ENCODE measurements at places on chromosomes 6 and 20.

DNA sequence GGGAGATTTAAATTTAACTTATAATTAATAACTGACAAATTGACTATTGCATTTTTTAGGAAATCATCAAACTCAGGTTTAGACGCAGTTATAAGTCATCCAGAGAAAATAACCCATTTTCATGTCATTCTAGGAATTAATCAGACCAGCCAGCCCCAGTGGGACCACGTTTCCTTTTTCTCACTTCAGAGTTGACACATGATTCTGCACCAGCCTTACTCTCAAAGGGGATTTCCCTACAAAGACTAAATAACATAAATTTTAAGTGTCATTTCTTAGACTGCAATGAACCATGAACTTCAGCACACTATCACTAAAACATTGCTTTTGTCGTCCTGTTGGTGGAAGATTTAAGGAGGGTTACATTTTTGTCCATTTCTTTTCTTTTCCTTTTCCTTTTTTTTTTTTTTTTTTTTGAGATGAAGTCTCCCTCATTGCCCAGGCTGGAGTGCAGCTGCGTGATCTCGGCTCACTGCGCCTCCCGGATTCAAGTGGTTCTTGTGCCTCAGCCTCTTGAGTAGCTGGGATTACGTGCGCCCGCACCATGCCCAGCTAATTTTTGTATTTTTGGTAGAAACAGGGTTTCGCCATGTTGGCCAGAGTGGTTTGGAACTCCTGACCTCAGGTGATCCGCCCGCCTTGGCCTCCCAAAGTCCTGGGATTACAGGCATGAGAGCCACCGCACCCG lies 3.6 kb downstream of the IPCEF1 start:
- DNase-seq = no peak

GRCh38 chr20:17385798-17386197 lies 145.4 kb downstream of the BFSP1 start:
- DNase-seq = no peak

- DNase-seq = no peak
Observed at GRCh38 chr6:163412341-163412740, 2.2 kb upstream of the QKI start.

DNA sequence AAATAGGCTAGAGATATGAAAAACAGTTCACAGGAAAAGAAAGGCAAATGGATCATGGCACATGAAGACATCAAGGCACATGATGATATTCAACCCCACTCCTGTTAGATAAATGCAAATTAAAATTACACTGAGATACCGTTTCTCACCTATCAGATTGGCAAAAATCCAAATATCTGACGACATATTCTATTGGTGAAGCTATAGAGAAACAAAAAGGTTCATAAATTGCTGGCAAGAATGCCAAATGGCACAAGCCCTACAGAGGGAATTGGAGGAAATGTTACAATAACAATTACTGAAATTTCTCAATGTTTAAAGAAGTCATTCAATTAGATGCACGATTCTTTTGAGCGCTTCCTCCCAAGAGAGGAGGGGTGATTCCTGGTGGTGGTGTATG lies 45.3 kb upstream of the DSN1 start:
- no peak for DNase-seq

- no peak for DNase-seq
Observed at GRCh38 chr6:73665686-73666319, 12.0 kb upstream of the SLC17A5 start.

- DNase-seq = no peak
Observed at GRCh38 chr6:135465307-135465706, 32.2 kb downstream of the AHI1 start.

DNA sequence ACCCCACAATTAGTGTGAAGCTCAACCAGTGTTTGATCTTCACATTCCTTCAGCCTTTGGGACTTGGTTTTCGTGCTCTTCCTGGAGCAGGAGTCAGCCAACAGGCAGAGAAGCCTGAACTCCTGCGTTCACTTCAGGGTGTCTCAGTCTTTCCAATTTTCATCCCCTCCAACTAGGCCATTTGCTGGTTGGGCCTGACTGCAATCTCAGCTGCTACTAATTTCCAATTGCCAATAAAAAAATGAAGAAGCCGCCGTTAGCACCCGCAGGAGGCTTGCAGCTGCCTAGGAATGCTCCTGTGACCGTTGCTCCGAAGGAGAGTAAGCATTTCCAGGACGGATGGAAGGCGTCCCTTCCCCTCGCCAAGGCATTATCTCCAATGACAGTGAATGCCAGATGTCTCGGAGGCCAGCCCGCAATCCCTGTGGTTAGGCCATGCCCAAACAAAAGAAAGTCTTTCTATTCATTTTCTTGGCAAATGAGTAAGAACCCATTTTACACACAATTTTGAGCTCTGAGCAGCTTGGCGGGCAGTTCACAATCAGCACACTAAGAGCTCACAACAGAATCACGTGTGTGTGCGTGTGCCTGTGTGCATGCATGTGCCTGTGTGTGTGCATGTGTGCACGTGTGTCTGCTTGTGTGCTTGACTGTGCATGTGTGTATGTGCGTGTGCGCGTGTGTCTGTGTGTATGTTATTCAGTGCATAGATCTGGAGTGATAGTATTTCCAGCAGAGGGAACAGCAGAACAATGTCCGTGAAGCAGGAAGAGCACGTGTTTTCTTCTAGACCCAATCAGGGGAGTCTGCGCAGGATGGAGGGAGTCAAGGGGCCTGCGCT lies 301.2 kb downstream of the SMOC2 start:
- no peak for DNase-seq

- DNase-seq = no peak
Observed at GRCh38 chr20:55095745-55096400, 620.5 kb downstream of the DOK5 start.

DNA sequence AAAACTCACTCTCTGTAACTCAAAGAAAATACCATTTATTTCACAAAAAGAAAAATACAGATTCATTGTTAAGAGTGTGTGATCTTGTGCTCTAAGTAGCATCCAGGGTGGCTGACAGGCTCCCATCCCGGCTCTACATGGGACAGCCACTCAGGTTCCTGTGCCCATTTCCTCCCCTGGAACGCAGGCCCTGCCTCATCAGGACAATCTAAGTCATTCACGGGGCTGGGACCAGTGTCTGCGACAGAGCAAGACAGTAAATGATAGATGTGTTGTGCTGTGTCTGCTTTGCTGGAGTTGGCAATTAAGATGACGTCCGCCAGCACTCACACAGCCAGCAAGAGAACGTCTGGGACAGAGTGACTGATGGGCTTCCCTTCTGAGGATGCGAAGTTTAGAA lies 6.9 kb upstream of the FAM209A start:
- no peak for DNase-seq

GRCh38 chr6:3506751-3507383 lies 50.0 kb upstream of the SLC22A23 start:
- DNase-seq = no peak

DNA sequence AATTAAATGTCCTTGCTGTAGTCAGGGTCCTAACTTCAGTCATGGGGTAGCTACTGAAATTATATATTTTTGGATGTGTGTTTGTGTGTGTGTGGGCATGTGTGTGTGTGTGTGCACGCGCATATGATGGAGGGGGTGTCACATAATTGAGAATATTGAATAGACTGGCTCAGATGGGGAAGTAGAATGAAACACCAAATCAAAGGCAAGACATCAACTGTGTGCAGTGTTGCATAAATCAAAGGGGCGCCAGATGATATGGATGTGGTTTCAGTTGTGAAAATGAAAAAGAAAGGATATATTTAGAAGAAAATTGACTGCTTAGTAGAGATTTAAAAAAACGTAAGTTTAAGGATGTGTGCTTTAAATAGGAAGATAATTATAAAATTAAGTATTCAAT lies 144.2 kb upstream of the CEP162 start:
- DNase-seq = no peak

DNA sequence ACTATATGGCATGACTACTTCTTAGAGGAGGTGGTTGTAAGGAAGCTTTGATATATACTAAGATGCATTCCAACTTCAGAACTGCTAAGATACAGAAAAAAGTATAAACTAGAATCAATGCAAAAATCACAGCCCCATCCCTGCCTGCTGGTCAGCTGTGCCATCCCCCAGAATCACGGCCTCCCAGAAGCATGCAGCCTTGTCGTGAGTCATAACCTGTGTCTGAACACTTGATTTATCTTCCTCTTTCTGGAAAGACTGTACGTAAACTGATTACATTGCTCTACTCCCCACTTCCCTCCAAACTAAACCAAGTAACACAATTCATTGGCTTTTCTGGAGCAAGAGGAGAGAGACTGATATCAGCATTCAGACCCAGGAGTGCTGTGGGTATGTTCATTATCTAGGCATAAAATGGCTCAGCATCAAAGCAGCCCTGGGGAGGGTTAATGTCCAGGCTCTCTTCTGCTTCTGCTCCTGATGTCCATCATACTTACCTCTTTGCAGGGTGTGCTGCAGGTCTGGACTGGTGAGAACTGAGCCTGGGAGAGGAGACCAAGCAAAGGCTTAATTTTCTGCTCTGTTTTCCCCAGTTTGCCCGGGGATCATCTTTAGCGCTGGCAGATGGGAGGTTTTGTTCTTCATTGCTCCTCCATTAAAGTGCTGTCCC lies 18.4 kb downstream of the SCP2D1 start:
- no peak for DNase-seq

- DNase-seq = no peak
Observed at GRCh38 chr20:21623074-21623780, 82.2 kb upstream of the PAX1 start.

- DNase-seq = no peak
Observed at GRCh38 chr6:150549674-150550101, 50.0 kb upstream of the PLEKHG1 start.

DNA sequence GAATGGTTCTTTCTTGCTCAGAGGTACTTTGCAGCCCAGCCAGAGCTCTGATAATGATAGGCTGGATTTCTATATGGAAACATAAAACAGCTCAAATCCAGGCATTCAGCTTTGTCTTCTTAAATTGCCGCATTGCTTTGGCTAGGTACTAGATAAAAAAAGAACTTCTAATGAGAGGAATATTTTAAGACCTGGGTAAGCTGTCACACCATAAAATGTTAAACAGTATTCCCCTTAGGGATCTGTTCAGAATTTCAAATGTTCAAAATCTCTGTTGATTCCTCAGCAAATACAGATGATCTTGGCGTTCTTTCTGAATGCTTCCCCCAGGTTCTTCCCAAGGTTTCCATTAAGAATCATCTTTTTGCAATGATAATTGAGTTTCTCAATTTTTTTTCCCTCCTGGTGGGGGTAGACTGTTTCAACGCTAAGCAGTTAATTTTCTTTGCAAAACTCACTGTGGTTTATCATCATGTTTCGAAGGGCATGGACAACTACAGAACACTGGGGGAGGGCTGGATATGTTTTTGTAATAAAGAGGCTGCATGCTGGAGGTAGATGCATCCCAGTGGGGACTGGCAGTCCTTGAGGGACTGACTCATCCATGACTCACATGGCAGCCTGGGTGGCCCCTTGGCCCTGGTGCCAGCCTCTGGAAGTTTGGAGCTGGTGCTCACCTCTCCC lies 31.0 kb downstream of the TIAM2 start:
- peak; percentile 68 for DNase-seq

DNA sequence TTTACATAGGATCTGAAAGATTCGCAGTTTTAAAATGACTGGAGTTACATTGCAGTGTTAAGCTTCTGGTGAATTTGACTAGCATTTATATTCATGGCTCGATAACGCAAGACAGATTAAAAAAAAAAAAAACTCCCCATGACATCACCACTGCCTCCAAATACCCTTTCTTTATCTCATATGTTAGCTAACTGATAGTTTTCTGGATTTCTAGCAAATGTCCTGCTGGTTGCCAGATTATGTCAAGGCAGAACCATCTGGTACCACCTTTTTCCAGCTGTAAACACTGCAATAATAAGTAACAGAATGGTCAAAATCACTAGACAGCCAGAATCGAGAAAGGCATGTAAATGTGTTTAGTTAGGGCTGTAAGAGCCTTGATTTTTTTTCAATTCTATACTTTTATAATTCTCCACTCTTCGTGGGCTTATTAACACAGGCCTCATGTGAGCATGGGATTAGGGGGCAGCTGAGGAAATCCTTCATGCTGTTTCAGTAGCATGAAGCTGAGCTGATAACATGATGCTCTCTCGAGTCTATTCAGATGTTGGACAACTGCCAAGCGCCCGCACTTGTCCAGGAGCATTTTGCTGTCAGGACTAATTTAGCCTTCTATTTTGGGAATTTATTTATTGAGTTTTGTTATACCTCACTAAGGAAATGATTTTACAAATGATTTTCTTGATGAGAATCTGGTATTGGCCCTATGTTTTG lies 166.0 kb upstream of the SCGN start:
- DNase-seq = peak; percentile 55

DNA sequence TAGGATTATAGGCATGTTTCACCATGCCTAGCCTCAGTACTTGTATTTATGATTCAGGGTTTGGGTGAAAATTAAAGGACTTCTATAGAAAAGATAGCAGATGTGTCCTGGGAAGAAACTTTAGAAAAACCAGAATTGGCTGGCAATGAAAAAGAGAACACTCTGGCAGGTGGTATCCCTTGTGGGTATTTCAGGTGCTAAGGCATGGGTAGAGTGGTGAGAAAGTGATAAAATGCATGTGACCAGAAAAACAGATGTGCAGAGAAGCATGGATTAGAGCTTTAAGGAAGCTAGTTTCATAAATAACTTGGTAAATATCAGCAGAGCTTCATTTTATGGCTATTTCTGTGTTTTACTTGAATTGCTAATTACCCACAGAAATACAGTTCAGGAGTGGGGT lies 622.2 kb downstream of the DOK5 start:
- DNase-seq = no peak

GRCh38 chr6:155738602-155739105 lies 283.0 kb upstream of the NOX3 start:
- DNase-seq = no peak

- no peak for DNase-seq
Observed at GRCh38 chr6:155270561-155271091, 6.8 kb downstream of the CLDN20 start.

DNA sequence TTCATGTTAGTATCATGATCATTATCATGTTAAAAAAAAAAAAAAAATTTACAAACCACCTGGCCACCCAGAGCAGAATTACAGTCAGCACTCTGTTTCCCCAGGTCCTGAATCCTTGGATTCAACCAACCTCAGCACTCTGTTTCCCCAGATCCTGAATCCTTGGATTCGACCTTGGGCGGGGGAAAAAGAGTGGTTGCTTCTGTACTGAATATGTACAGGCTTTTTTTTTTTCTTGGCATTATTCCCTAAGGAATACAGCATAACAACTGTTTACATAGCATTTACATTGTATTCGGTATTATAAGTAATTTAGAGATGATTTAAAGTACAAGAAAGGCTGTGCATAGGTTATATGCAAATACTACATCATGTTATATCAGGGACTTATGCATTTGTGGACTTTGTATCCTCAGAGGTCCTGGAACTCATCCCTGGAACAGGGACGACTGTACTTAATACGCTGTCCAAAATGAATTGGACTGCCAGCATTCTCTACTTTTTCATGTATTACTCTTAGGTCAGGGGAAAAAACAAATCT lies 31.2 kb downstream of the GCNT2 start:
- no peak for DNase-seq

DNA sequence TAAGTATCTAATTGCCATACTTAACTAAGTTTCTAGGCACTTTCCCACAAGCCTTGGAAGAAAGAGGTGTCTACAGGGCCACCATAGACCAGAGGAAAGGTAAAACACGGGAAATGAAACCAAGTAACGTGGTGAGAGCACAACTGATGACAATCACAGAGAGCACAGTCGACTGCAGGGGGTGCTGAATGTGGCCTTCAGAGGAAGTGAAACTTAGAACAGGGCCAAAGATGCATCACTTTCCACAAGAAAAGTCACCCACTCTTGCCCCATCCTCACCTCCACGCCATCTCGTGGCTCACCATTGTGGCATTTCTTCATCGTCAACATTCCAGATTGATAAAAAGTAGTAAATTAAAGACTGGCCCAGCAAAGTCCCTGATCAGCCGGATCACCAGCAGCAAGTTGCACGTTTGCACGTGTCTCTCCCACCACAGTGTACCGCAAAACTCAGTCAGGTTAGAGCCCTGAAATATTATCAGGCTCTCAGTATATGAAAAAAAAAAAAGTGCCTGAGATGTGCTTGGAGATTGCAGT lies 31.4 kb downstream of the HIVEP2 start:
- DNase-seq = no peak
